ENCODE measurements at places on chromosomes 1 and 21. TPM values are rescaled to one million over a fixed set of nuclear protein-coding genes. Genes with fewer than 3 reads are reported as not detected.

The KANK4 gene
- not detected for polyA plus RNA-seq

The RNF186 gene
- not detected for polyA plus RNA-seq

The GLUL gene
- 115 TPM for polyA plus RNA-seq

The PCSK9 gene
- polyA plus RNA-seq: not detected

The FCAMR gene
- polyA plus RNA-seq: not detected

The ALG14 gene
- 3.2 TPM for polyA plus RNA-seq

The SLC9C2 gene
- not detected for polyA plus RNA-seq

Measured in immature natural killer cell (primary cell).